Immature natural killer cell (primary cell): ENCODE measurements at places on chromosomes 4 and X. TPM values are rescaled to one million over a fixed set of nuclear protein-coding genes. Genes with fewer than 3 reads are reported as not detected.
A peak's percentile ranks its signal among the peaks of the same experiment; 100 is the strongest.

DNA sequence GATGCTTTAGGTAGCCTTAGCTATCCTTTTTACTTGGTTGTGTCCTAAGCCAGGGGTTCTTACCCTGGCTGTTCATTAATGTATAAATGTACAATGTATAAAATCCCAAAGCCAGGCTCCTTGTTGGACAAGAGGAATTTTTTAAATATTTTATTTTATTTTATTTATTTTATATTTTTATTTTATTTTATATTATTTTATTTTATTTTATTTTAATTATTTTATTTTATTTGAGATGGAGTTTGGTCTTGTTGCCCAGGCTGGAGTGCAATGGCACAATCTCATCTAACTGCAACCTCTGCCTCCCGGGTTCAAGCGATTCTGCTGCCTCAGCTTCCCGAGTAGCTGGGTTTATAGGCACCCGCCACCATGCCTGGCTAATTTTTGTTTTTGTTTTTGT is 8.1 kb upstream of the SLC2A9 start:
- DNase-seq, result no peak

GRCh38 chrX:118751950-118752783 is 24.8 kb downstream of the IL13RA1 start:
- DNase-seq, result no peak

- no peak for DNase-seq
Measured at GRCh38 chrX:31209005-31209628, 137.3 kb upstream of the FTHL17 start.

DNA sequence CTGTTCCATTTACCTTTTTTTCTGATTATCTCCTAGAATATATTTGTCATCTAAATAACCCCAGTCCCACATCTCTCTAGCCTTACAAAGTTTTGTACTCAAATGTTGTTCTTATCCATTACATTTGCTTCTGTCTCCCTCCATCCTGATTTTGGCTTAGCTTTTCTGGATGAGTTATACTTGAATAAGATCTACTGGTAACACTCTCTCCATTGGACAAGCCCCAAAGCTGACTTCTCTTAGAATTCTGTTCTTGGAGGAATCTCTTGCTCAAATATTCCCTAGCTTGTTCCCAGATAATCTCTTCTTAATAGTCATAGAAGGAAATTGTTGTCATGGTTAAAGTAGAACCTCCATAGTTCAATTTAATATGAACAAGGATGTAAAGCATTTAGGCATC is 115.5 kb upstream of the HS3ST1 start:
- no peak for DNase-seq

GRCh38 chrX:38154340-38154739 is 66.3 kb downstream of the SRPX start:
- DNase-seq, result no peak

DNA sequence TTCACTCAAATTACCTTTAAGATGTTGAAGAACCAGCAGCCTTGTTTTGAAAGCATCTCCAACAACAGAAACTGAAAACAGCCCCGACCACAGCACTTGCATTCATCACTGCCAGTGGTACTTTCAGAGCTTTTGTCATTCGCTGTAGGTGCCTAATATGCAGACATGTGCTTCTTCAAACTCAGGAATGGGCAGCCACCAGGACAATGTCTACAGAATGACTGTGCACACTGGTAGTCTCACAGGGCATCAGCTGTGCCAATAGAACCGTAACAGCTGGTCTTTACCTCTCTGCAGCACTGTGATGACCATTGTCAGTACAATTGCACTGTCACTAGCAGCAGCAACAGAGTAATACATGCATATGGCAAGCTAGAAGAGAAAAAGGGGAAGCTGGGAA is 1149.7 kb downstream of the STPG2 start:
- no peak for DNase-seq

DNA sequence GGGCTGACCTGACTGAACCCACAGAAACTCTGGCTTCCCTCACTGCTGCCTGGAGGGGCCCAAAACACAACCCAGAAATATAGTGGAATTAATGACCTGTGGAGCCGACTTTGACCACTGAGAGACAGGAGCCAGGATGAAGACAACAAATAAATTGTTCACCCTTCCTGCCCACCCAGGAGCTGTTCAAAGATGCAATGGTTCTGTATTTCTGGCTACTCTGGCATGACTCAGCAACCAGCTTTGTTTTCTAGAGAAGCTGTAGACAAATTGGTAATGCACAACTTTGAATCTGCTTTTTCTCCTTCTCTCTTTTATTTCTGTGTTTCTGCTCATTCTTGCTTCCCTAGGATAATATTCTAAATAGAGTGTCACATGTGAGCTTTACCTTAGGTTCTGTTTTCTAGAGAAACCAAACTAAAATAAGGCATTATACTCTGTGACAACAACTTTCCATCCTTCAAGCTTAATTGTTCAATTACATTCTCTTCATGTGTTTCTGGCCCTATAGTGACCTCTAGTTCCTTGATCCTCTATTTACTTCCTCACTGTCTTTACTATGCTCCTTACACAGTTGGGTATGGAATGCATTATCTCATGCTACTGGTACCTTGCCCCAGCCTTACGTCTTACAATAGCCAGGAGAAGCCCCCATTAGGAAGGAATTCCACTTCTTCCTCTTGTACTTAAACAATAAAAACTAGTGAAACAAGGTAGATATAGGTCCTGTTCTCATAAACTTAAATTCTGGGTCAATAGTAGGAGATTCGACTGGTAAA is 6.5 kb upstream of the PRKG2 start:
- no peak for DNase-seq

GRCh38 chr4:51831133-51831532 is 11.8 kb upstream of the DCUN1D4 start:
- DNase-seq, result peak; percentile 43

DNA sequence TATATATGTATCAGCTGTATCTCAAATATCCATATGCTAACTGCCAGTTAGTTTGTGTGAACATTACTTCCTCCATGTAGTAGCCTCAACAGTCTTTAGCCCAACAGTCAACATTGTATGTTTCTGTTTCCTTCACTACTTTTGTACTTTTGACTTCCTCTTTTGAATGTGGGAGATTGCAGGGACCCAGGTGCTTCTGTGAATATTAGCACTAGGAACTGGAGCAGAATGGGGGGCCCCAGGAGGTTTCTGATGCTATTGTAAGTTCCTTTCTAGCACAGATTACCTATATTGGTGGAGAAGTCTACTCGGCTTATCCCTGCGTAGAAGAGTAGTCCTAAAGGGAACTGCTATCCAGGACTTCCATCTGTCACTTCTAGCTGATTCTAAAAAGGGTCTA is 2.3 kb downstream of the PLAC8 start:
- DNase-seq, result no peak

DNA sequence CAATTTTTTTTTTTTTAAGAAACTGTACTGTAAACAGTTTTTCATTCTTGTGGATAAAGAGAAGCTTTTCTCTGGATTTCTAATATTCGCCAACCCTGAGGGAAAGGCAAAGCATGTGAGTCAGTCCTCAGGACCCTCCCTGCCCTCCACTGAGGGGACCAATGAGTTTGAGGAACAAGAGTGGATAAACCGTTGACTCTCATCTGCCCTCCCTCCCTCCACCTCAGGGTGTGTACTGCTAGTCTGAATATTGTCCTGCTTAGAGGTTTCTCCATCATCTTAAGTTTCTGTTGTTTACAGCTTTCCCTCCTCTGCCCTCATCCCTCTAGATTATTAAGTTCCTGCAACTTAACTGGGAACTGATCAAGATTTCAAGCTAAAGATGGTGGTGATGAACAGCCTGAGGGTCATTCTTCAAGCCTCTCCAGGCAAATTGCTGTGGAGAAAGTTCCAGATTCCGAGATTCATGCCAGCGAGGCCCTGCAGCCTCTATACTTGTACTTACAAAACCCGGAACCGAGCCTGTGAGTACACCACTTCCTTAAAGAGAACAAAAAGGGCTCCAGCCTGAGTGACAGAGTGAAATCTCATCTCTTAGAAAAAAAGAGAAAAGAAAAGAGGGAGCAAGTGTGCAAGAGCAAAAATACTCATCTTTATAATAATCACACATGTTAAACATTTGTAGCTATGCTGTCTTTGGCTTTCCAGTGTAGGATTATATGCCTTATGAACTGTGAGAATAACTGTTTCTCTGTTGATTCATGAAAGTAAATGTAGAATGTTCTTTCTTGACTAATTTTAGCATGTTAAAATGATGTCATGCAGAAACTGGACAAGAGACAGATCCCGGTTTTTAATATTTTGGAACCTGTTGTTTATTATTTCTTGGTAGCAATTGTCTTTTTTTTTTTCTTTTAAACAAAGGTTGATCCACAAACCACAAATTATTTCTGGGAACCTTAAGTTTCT is 11.9 kb downstream of the CA5B start:
- peak; percentile 50 for DNase-seq

DNA sequence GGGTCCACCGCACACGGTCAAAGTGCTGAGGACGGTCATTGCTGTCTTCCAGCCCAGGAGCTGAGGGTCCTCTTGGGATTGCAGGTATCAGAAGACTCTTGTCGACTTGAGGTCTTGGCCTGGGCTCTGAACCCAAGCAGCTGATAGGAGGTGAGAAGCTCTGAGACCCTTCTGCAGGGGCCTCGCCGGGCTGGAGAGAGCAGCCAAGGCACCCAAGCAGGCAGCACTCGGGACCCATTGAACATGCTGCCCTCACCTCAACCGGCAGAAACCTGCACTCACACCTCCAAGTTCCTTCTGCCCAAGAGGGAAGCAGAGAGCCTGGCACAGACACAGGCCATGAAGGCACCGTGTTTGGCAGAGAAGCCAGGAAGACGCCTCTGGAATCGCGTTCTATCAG is 34.1 kb downstream of the PDHA1 start:
- no peak for DNase-seq

GRCh38 chrX:97397371-97397770 is 513.7 kb downstream of the RPA4 start:
- no peak for DNase-seq

SMIM14 gene
- polyA plus RNA-seq, result 150 TPM

GAR1 gene
- 17.6 TPM for polyA plus RNA-seq

SPATA18 gene
- polyA plus RNA-seq, result not detected

RAI2 gene
- not detected for polyA plus RNA-seq

DCHS2 gene
- polyA plus RNA-seq, result not detected

SSX2B gene
- polyA plus RNA-seq, result not detected

KIAA1210 gene
- polyA plus RNA-seq, result not detected

ERAS gene
- not detected for polyA plus RNA-seq
